Psoas muscle (tissue), 8 donors: ENCODE measurements at places on chromosomes 7 and 10. TPM values are rescaled to one million over a fixed set of nuclear protein-coding genes. Genes with fewer than 3 reads are reported as not detected.

DNA sequence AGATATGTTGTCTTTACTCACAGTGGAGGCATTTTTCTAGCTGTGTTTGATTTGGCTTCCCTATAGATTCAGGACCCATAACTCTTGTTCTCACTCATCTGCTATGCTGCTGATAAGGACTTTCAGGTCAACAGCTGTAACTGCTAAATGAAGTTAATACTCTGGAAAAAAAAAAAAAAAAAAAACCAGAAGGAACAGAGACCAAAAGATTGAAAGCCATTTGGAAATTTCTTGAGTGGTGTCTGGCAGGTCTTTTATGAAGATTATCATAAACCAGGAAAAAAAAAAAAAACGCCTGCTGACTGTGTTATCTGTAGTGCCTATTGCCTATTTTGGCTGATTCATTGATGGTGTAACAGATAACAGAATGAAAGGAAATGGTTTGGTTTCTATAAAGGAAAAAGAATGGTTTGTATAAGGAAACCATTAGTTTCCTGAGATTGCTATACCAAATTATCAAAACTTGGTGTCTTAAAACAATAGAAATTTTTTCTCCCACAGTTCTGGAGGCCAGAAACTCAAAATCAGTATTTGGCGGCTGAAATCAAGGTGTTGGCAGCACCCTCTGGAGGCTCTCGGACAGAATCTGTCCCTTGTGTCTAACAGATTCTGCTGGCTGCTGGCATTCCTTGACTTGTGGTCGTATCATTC is 60.5 kb upstream of the BET1 start:
- no peak overlapping the region for H3K4me3 ChIP-seq
- H3K4me1 ChIP-seq, result no peaks in the 10 kb centered on the region
- DNase-seq, result no peak
- H3K27me3 ChIP-seq, result peaks cover 3% of the 10 kb centered on the region
- H3K36me3 ChIP-seq, result no peaks in the 10 kb centered on the region

GRCh38 chr7:100373261-100373831 is at the start of gene PILRA:
Gene PILRA (plus strand): TSS chr7:100373487. CDS start chr7:100373657, 170 bp downstream.
- H3K36me3 ChIP-seq, result no peaks in the 10 kb centered on the region
- peak within 1 kb of the TSS; percentile 9 for H3K27ac ChIP-seq
- DNase-seq, result no peak

GRCh38 chr10:23094786-23095403 is 484 bp upstream of the MSRB2 start:
- peaks cover 29% of the 10 kb centered on the region for H3K4me1 ChIP-seq
- H3K36me3 ChIP-seq, result no peaks in the 10 kb centered on the region
- peak overlapping the region; percentile 28 for H3K27ac ChIP-seq
- no peak for DNase-seq
- H3K4me3 ChIP-seq, result peak overlapping the region; percentile 86

GRCh38 chr7:135933509-135934188 is 43.5 kb downstream of the MTPN start:
- no peak overlapping the region for H3K27ac ChIP-seq
- DNase-seq, result no peak
- H3K4me3 ChIP-seq, result no peak overlapping the region
- no peaks in the 10 kb centered on the region for H3K36me3 ChIP-seq
- H3K4me1 ChIP-seq, result peaks cover 55% of the 10 kb centered on the region
- H3K27me3 ChIP-seq, result no peaks in the 10 kb centered on the region

DNA sequence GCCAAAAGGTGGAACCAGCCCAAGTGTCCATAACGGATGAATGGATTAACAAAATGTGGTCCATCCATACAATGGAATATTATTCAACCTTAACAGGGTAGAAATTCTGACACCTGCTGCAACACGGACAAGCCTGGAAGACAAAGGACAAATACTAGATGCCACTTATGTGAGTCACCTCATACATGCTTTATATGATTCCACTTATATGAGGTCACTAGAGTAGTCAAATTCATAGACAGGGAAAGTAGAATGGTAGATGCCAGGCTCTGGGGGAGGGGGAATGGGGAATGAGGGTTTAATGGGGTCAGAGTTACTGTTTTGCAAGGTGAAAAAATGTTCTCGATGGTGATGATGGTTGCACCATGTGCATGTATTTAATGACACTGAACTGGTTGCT is 34.0 kb upstream of the CYTH3 start:
- H3K4me3 ChIP-seq, result no peak overlapping the region
- no peak for DNase-seq
- H3K4me1 ChIP-seq, result no peaks in the 10 kb centered on the region
- H3K36me3 ChIP-seq, result no peaks in the 10 kb centered on the region
- H3K27me3 ChIP-seq, result no peaks in the 10 kb centered on the region
- H3K27ac ChIP-seq, result no peak overlapping the region

DNA sequence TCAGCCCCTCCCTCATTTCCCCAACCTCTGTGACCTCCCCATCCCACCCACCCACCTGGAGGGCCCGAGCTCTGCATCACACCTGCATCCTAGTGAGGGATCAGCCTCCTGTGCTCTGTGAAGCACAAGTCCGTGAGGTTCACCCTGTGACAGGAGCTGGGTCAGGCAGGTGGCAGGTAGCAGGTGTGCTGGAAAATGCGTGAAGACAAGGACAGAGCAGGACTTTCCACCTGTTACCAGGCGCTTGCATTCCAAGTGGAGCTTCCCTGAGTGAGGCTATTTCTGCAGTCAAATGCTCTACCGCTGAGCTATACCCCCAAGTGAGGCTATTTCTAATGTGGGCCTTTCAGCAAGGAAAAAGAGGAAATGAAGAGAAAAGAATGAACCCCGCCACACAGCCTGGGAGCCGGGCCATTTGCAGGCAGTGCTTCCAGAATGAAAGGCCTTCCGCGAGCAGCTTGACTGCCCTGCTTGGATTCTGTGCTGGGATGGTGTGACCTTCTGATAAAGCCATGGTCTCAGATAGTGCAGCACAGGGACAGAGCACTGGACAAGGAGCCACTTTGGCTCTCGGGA is 13.3 kb upstream of the CPXM2 start:
- no peak overlapping the region for H3K27ac ChIP-seq
- no peak overlapping the region for H3K4me3 ChIP-seq
- no peaks in the 10 kb centered on the region for H3K36me3 ChIP-seq
- DNase-seq, result no peak

DNA sequence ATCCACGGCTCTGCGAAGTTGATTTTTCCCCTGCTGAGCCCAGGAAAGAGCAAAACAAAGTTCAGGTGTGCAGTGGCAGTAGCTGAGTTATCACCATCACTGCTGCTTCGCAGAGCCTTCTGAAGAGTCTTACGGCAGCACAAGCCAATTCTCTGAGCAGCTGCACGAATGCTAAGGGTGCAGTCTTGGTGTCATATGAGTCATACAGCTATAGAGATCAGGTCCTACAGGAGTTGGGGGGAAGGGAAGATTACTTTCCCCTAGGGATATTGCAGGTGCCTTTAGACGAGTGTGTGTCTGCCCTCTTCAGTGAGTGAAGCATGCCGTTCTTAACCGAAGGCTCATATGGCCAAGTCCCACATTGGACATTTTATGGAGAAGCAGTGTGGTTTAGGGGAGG is 227.8 kb downstream of the CELF2 start:
- peaks cover 7% of the 10 kb centered on the region for H3K4me1 ChIP-seq
- H3K4me3 ChIP-seq, result no peak overlapping the region
- no peaks in the 10 kb centered on the region for H3K27me3 ChIP-seq
- no peaks in the 10 kb centered on the region for H3K36me3 ChIP-seq

DNA sequence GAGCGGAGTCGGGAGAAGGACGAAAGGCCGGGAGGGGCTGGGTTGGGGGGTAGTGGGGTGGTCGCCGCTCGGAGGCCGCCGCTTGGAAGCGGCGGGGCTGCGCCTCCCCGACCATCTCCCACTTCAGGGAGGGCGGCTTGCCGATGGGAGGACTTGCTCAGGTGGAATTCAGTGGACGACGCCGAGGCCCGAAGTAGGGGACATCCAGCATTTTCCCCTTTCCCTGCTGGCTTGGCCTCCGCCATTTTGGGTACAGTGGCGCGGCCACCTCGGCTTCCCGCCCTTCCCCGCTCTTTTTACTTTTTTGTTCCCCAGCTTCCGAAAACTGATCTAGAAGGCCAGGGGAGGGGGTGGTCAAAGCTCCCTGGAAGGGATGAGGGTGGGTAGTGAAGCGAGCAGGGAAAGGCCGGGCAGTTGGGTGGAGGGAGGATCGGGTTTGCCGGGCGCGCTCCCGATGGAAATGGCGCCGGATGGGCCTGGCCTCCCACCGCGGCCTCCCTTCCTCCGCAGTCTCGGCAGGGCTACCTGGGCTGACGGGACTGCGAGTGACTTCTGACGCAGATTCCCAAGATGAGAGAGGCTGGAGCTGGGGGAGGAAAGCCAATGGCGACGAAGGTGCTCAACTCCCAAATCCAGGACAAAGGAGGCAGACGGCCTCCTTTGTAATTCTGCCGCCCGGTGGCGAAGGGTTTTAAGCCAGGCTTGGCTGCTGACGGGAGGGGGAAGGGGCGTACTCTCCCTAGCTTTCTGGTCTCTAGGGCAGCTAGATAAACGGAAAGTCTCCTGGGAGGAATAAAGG is at the start of gene PBLD:
PBLD (minus strand) TSS at position 670 of the 799 bp plus-strand sequence. CDS start 26,084 bp downstream, outside the sequence.
- H3K27ac ChIP-seq, result peak within 1 kb of the TSS; percentile 95
- H3K4me1 ChIP-seq, result peaks cover 41% of the 10 kb centered on the region
- no peaks in the 10 kb centered on the region for H3K36me3 ChIP-seq
- DNase-seq, result peak; percentile 85
- H3K27me3 ChIP-seq, result no peaks in the 10 kb centered on the region

- no peaks in the 10 kb centered on the region for H3K4me1 ChIP-seq
- DNase-seq, result no peak
- H3K4me3 ChIP-seq, result no peak overlapping the region
- peaks cover 4% of the 10 kb centered on the region for H3K36me3 ChIP-seq
These were observed 102.3 kb downstream of the CCDC7 start for GRCh38 chr10:32548208-32548607.

- no peaks in the 10 kb centered on the region for H3K36me3 ChIP-seq
- no peaks in the 10 kb centered on the region for H3K27me3 ChIP-seq
- no peak overlapping the region for H3K4me3 ChIP-seq
- peak overlapping the region; percentile 67 for H3K27ac ChIP-seq
- H3K4me1 ChIP-seq, result peaks cover 8% of the 10 kb centered on the region
These were observed 104.8 kb downstream of the PPP1R3C start for GRCh38 chr10:91528080-91528479.

GRCh38 chr7:70498232-70498992 is 633.5 kb upstream of the GALNT17 start:
- H3K27ac ChIP-seq, result no peak overlapping the region
- H3K4me3 ChIP-seq, result no peak overlapping the region
- no peaks in the 10 kb centered on the region for H3K27me3 ChIP-seq
- H3K4me1 ChIP-seq, result peaks cover 11% of the 10 kb centered on the region
- H3K36me3 ChIP-seq, result no peaks in the 10 kb centered on the region
- no peak for DNase-seq

DNA sequence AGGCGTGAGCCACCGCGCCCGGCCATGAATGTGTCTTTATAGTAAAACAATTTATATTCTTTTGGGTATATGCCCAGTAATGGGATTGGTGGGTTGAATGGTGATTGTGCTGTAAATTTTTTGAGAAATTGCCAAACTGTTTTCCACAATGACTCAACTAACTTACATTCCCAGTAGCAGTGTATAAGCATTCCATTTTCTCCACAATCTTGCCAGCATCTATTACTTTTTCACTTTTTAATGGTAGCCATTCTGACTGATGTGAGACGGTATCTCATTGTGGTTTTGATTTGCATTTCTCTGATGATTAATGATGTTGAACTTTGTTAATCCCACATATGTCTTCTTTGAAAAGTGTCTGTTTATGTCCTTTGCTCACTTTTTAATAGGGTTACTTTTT is 1187.9 kb downstream of the XPNPEP1 start:
- no peak overlapping the region for H3K4me3 ChIP-seq
- no peaks in the 10 kb centered on the region for H3K4me1 ChIP-seq
- no peak overlapping the region for H3K27ac ChIP-seq
- H3K36me3 ChIP-seq, result no peaks in the 10 kb centered on the region
- H3K27me3 ChIP-seq, result no peaks in the 10 kb centered on the region
- no peak for DNase-seq

- peak; percentile 65 for DNase-seq
- H3K27me3 ChIP-seq, result peaks cover 17% of the 10 kb centered on the region
- H3K4me3 ChIP-seq, result peak overlapping the region; percentile 81
These were observed 61.6 kb upstream of the BTRC start for GRCh38 chr10:101292194-101293006.

DNA sequence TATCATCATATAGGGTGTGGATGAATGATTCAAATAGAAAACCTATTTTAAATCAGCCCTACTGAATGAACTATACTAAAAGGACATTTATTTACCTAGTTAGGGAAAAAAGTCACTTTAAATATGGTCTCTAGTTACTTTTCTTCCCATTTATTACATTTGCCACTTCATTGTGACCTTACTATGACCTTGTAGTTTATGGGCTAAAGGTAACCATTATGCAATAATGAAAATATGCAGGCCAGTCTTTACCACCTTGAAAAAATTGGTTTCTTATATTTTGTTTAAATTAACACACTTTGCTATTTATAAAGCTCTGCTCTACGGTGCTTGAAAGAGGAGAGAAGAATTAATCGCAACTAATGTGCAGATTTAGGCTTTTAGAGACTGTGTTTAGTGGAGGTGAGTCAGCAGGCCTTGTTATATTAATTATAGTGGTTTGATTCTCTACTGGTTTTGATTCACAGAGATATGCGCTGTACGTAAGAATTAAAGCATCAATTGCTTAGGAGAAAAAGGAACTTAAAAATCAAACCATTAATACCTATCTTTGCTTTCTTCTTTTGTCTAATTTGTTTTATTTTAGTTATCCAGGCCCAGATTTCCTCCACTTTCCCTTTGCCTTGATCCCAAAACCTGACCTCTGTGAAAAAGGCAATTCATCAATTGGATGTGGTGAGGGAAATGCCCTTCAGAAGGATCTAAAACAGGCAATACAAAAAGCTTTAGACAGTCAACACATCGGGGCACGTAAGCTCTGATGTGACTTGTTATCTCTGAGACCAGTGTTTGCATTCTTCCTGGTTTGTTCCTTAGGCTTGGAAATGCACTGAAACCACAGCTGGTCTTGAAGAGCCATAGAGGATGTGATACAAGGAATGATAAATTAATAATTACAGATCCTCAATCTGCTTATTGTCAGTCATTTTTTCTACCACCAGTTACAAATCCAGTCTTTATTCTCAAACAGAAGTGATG is 141.2 kb upstream of the HDAC9 start:
- no peak overlapping the region for H3K27ac ChIP-seq
- no peaks in the 10 kb centered on the region for H3K36me3 ChIP-seq
- no peak for DNase-seq
- no peak overlapping the region for H3K4me3 ChIP-seq

- H3K27ac ChIP-seq, result no peak overlapping the region
- H3K4me3 ChIP-seq, result no peak overlapping the region
- H3K36me3 ChIP-seq, result no peaks in the 10 kb centered on the region
- no peaks in the 10 kb centered on the region for H3K27me3 ChIP-seq
- no peak for DNase-seq
These were observed 2.9 kb downstream of the C1QL3 start for GRCh38 chr10:16518822-16519221.

The GBX1 gene
- 0.21 TPM for polyA plus RNA-seq

The GRM3 gene
- not detected for polyA plus RNA-seq

The OPALIN gene
- not detected for polyA plus RNA-seq

The WIPF3 gene
- 8.9 TPM for polyA plus RNA-seq

The EVX1 gene
- polyA plus RNA-seq, result not detected

The FKBP14 gene
- polyA plus RNA-seq, result 4.6 TPM
